CD8-positive, alpha-beta T cell (primary cell): ENCODE measurements at places on chromosomes 11 and 22. TPM values are rescaled to one million over a fixed set of nuclear protein-coding genes. Genes with fewer than 3 reads are reported as not detected.

- no peak for DNase-seq
Observed at GRCh38 chr11:32178692-32179091, 87.8 kb downstream of the RCN1 start.

DNA sequence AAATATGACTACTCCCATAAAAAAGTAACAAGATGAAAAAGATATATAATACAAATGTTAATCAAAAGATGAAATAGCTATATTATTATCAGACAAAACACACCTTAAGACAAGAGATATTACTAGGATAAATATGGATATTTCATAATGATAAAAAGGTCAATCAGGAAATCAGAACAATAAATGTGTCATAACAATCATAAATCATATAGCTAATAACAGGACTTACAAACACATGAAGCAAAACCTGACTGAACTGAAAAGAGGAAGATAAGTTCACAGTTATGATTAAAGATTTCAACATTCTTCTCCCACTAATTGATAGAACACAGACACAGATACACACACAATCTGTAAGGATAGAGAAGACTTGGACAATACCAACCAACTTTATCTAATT, 47.2 kb downstream of the EIF3M start:
- DNase-seq: no peak

The KCNJ1 gene
- not detected for total RNA-seq

DNA sequence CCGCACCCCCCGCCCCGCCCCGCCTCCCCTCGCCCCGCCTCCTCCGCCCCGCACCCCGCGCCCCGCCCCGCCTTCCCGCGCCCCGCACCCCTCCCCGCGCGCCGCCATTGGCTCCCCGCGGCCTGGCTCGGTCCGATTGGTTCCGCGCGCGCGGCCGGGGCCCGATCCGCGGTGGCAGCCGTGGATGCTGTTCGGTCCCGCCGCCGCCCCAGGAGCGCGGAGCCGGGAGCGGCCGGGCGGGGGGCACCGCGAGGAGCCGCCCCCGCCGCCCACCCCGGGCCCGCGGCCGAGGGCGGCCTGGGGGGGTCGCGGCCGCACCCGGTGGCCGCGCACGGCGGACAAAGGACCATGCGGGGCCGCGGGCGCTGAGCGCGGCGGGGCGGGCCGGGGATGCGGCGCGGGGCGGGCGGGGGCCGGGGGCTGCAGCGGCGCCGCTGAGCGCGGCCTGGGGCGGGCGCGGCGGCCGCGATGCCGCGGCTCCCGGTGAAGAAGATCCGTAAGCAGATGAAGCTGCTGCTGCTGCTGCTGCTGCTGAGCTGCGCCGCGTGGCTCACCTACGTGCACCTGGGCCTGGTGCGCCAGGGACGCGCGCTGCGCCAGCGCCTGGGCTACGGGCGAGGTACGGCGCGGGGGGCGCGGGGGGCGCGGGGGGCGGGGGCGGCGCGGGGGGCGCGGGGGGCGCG, at the start of gene B4GALNT4:
B4GALNT4 (plus strand) TSS at position 164 of the 683 bp plus-strand sequence; CDS start at position 469, 305 bp downstream.
- peak; percentile 47 for DNase-seq

GRCh38 chr11:125075900-125076317, 12.8 kb downstream of the SLC37A2 start:
- DNase-seq: no peak

- no peak for DNase-seq
Observed at GRCh38 chr11:61266602-61267001, 25.6 kb downstream of the PGA5 start.

DNA sequence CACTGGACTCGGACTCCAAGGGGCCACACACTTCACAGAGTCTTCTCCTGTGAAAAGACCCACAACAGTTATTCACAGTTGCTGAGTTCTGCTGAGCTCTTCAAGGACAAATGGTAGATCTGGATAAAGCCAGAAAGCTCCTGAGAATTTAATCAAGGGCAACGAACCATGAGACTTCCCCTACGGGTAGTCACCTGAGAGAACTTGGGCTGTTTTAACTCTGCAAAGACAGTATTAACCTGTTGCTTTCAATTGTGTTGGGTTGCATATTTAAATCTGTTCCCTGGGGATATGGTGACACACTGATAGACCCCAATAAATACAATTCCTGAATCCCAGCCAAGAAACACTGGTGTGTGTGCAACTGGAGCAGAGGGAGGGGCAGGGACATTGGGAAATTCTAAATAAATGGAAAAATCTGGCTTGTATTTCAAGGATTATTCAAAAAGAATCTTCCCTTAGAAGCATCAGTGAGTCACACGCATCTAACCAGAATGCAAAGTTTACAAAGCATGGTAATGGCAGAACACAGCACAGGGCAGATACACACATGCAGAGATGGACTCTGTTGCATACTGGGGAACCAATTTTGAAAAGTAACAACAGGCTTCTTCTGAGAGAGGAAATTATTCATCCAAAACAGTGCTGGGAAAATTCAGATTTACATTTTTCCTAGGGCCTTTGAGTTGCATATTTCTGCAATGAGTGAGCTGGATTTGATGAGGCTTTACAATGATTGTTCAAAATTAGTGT, 4.0 kb downstream of the KCNJ1 start:
- DNase-seq: no peak

The PLAAT2 gene
- 0.47 TPM for total RNA-seq
